ENCODE measurements at places on chromosomes 2 and 18. TPM values are rescaled to one million over a fixed set of nuclear protein-coding genes. Genes with fewer than 3 reads are reported as not detected.

The RETREG2 gene
- total RNA-seq = 64.0 TPM

The SNRNP27 gene
- total RNA-seq = 44.7 TPM

The TMEM17 gene
- total RNA-seq = 2.2 TPM

The PROKR1 gene
- total RNA-seq = not detected

The LRPPRC gene
- total RNA-seq = 89.5 TPM

The ZDBF2 gene
- total RNA-seq = 13.4 TPM

The KCNG2 gene
- not detected for total RNA-seq

The OSBPL6 gene
- total RNA-seq = 6.7 TPM

Measured in vein endothelial cell (primary cell).